ENCODE measurements at places on chromosomes 5 and 9.
A peak's percentile ranks its signal among the peaks of the same experiment; 100 is the strongest.

- DNase-seq = no peak
These were observed 26.4 kb upstream of the SEMA5A start for GRCh38 chr5:9572246-9572645.

GRCh38 chr9:18976221-18976708, 56.7 kb downstream of the SAXO1 start:
- no peak for DNase-seq

GRCh38 chr5:60509519-60509918, 190.4 kb downstream of the DEPDC1B start:
- DNase-seq = no peak

DNA sequence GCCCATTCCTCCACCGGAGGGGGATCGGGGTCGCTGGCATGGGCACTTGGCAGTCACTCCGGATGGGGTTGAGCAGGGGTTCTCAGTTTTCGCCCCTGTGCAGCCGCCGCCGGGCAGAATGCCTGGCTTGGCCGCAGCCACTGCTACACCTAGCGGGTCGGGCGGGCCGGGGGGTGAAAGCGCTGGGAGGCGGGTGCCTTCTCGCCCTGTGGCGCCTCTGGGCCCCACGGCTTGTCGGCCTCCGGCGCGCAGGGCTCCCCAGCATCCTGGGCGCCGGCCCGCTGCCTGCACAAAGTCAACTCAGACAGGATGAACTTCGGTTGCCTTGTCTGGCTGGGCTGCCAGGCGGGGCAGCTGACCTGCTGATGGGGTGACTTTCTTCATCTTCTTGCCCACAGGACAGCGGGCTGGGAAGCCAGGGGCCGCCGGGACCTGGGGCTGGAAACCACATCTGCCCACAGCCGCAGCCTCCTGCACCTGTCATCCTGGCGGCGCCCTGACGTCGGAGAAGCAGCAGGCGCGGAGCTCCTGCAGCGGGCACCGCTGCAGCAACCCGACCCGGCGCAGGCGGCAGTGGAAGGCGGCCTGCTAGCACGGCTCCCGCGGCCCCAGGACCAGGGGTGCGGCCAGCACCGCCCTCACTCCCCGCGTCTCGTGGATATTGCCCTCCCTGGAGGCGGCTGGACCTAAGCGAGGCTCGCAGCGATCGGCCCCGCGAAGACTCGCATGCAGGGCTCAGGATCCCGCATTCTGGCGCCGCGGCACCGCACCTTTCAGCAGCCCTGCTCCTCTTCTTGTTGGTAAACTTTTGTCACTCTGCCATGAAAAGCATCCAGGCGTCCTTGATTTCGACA, 1.3 kb upstream of the ANKRD18A start:
- DNase-seq = no peak

DNA sequence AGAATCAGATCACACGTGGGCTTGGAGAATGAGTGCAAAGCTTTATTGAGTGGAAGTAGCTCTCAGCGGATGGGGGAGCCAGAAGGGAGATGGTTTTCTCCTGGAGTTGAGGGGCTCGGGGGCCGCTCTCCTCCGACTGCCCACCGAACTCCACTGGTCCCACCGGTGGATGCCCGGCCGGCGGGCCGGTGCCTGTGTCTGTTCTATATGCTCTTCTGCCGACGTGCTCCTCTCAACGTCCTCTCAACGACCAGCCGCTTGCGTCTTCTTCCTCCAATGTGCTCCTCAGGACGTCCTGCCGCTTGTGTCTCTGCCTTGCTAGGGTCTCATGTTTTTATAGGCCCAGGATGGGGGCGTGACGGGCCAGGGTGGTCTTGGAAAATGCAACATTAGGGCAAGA, 161.9 kb downstream of the MUSK start:
- DNase-seq = no peak

- DNase-seq = peak; percentile 57
These were observed 160.1 kb upstream of the DAB2 start for GRCh38 chr5:39584927-39585326.

GRCh38 chr9:93588641-93589609, 12.5 kb downstream of the PHF2 start:
- no peak for DNase-seq

DNA sequence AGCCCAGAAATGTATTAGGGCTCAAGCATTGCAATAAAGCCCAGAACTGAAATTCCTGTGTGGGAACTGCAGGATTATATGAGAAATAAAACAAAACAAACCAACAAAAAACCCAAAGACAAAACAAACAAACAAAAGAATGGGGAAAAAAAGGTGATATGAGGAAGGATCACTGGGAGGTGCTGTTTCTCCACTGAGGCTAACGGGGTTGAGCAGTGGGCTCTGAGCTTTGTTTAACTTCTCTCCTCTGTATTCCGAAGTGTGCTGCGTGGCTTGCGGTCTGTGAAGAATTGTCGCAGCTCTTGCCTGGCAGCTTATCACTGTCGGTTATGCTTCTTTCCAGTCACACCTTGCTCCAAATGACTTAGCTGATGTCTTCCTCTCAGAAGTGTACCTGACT, 106.3 kb downstream of the TENT4A start:
- DNase-seq = no peak

GRCh38 chr5:82584631-82585030, 306.5 kb upstream of the RPS23 start:
- DNase-seq = no peak

DNA sequence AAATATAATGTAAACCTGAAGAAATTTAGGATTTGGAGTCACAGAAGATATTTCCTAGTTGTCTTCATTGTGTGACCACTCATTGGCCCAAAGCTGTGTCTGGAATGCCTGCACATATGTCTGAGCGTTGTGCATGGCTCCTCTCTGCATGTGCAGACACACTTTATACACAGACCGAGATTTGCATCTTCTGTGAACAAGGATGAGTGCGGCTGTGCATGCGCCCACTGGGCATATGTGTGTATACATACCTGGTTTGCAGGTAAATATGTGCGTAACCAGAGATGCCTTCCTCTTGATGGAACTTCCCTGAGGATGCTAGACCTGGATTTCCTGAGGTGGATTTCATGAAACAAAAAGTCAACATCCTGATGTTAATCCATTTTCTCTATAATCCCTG, 19.1 kb downstream of the PHF2 start:
- DNase-seq = no peak

GRCh38 chr5:94326586-94326985, 291.8 kb downstream of the KIAA0825 start:
- DNase-seq = no peak

DNA sequence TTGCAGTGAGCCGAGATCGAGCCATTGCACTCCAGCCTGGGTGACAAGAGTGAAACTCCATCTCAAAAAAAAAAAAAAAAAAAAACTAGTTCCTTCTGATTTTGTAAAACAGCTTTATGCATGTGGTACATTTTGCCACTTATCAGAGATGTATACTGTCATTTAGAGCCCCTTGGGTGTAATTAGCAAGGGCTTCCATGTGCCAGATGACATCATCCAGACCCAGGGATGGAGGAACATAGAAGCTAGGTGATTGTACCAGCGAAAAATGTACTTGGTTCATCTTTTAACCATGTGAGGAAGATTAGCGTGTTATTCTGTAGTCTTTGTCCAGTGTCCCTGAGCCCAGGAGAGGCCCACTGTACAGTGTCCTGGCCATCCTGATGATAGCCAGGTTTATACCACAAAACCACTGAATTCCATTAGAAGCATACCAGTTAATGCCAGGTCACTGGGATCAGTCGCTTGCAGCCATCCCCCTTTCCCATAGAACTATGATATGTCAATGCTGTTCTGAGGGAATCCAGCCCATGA, 239.3 kb upstream of the SGCD start:
- DNase-seq = no peak

DNA sequence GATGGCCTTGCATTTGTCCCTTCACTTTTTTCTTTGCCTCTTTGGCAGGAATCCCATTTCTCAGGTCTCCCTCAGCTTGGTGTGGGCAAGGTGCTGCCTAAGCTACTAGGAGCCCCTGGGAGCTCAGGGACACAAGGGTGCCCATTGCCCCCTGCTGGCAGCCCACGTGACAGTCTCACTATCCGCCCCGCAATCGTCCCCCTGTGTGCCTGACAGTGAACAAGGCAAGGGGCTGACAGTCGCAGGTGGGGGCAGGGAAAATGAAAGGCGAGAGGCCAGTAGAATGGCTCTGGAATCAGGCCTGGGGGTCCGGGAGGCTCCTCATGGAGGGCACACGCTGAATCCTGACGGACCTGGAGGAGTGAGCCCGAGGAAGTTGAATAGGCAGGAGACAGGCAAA, 2.0 kb upstream of the PCDH12 start:
- no peak for DNase-seq

DNA sequence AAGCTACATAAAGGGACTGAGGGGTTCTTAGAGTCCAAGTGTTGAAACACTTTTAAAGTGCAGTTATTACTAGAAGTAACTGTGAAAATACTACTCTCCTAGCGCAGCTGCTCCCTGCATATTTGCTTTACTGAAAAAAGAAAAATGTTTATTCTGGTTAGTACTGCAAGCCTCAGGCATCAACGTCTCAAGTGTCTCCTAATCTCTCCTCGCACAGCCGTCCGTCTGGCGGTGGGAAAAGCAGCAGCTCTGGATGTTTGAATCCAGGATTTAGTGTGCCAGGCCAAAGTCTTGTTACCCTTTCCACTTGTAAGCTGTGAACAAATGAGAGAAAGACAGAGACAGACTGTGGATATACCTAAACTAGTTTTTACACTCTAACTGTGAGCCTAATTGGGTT, 31.1 kb downstream of the RORB start:
- DNase-seq = no peak

DNA sequence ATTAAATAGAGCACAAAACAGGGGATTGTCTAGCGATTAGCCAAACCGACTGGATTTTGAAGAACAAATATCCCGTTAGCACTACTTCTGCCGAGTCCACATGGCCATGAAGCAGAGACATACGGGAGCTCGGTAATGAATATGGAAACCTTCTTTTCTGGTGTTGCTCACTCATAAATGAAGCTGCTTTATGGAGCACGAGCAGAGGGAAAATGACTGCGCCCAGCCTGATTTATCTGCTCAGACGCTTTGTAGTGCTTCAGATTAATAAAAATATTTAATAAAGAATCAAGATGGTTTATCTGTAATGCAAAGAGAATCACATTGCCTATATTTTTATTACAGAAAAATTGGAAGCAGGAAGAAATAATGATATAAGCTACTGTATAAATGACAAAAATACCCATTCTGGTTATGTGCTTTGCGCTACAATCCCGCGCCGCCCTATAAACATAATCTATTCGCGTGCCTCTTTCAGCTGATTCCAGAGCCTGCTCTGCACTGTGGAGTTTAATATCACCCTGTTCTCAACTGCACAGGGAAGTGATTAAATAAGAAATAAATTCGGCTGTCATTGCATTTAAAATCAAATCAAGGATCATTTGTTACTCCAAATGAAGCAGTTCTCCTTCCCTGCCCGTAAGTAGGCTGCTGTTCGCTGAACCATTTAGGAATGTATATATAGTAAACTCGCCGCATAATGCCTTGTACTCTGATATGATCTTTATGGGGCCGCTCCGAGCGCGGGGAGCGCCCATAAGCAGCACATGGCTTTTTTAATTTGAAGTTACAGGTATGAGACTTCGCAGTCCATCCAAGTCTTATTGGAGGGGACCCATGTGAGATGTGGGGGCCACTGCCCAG, 22.3 kb upstream of the UBAC1 start:
- no peak for DNase-seq

DNA sequence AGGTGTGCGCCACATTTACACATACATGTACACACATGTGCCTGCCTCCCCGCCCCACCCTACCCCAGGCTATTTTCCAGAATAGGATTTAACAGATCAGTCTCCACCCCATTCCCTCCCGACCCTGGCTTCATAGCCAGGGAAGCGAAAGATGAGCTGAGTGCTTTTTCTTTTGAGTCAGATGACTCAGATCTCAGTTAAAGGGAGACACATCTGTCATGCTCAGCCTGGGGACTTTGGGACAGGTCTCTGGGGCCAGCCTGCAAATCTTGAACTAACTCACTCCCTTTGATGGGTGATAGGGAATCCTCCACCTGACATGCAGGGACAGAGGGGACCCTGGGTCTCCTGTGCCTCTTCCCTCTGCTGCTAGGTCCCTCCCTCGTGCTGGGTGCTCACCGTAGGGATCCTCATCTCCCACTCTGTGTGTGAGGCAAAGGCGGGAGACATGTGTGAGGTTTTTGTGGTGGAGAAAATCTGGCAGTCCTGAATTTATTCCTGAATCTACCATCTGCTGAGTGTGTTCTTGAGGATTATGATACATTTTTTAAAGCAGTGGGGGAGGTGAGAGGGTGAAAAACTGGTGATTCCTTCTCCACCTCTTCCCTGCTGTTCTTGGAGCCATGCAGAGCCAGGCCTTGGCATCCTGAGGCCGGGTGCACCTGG, 37.7 kb downstream of the NEUROG1 start:
- no peak for DNase-seq

- DNase-seq = no peak
These were observed 114.4 kb downstream of the VPS13A start for GRCh38 chr9:77291714-77292113.

GRCh38 chr9:13750639-13751038, 471.1 kb upstream of the MPDZ start:
- DNase-seq = no peak

- DNase-seq = no peak
These were observed 386.1 kb upstream of the MPDZ start for GRCh38 chr9:13665418-13666066.

DNA sequence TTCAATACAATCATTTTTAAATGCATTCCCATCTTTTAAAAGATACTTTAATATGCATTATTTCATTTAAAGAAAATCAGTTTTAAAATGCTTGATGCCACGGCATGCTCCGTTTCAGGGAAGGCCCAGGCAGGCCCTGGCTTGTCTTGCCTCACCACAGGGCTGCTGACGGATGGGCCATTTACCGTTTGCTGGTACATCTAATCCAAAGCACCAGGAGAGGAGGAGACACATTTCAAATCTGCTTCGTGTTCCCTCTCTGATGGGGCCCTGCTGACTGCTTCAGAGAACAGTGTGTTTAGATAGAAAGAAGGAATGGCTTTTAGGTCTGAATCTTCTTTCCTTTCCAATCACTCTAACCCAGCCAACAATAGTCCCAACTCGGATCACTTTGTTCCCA, 185.2 kb downstream of the DCP2 start:
- DNase-seq = no peak

DNA sequence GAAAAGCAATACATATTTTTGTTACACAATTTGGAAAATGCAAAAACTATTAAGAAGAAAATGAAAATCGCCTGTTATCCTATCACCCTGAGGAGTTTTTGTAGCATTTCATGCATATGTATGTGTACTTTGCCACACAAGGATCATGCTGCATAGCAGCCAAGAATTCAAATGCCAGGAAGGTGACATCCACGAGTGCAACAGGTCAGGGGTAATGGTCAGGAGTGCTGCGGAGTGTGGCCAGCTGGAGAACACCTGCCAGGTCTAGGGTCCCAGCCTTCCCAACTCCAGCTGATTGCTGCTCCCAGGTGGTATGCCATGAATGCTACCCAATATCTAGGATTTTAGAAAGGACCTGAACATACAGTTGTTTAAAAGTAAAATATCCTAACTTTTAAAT, 617.1 kb downstream of the PRELID2 start:
- DNase-seq = no peak
